ENCODE measurements at places on chromosomes 5 and 9.

GRCh38 chr9:92669527-92669889 lies 423 bp downstream of the IPPK start:
- peak; percentile 15 for DNase-seq

DNA sequence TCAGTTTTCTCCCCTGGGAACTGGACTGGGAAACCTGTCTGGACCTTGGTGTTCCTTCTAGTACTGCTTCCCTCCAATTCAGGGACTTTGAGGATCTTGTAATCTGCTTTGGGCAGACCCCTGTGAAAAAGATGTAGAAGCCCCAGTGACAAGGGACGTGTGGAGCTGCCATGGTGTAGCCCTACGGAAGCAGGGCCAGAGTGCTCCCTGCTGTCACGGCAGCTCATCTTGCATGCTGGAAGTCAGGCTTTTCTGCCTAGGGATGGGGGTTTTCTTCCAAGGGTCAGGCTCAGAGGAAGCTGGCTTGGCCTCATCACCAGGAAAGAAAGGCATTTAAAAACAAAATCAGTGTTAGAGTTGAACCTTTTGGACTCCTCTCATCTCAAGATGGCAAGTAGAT lies 86.4 kb downstream of the AMBP start:
- DNase-seq = no peak

- no peak for DNase-seq
Measured at GRCh38 chr5:157182143-157182757, 1.6 kb downstream of the ITK start.

- DNase-seq = no peak
Measured at GRCh38 chr9:92807031-92807756, 42.6 kb upstream of the BICD2 start.

DNA sequence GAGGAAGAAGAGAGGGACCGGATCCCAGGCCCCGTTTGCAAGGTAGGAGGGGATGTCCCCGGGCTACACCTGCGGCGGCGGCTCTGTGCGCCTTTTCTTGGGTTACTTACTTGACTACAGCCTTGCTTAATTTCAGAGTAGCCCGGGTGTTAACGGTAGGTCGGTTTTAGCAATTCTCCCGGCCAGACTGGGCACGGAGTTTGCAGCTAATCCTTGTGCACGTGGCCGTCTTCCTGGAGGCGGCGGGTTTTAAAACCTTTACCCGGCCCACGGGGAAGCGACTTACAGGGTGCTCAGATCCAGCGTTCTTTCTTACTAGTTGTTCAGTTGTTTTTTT lies 313 bp downstream of the BRIX1 start:
- DNase-seq = no peak

DNA sequence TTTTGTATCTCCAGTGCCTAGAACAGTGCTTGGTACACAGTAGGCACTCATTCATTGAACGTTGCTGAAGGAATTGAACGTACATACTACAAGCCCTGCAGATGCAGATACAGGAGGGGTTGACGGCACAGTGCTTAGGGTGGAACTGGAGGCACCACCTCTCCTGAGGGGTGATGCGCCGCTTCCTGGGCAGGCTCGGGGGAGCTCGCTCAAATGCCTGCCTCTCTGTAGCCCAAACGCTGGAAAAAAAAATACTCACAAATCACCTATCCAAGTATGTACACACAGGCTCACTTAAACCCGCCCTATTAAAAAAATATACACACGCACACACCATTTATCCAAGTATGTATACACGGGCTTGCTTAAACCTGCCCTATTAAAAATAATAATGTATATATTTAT lies 536 bp upstream of the COMMD10 start:
- DNase-seq = no peak

- no peak for DNase-seq
Measured at GRCh38 chr5:128007939-128008338, 75.6 kb upstream of the SLC12A2 start.

- DNase-seq = no peak
Measured at GRCh38 chr5:61342071-61342501, 10.0 kb downstream of the ZSWIM6 start.

- DNase-seq = no peak
Measured at GRCh38 chr9:73527521-73527920, 375.9 kb downstream of the ANXA1 start.

GRCh38 chr9:128669786-128670185 lies 13.1 kb upstream of the DYNC2I2 start:
- DNase-seq = no peak

DNA sequence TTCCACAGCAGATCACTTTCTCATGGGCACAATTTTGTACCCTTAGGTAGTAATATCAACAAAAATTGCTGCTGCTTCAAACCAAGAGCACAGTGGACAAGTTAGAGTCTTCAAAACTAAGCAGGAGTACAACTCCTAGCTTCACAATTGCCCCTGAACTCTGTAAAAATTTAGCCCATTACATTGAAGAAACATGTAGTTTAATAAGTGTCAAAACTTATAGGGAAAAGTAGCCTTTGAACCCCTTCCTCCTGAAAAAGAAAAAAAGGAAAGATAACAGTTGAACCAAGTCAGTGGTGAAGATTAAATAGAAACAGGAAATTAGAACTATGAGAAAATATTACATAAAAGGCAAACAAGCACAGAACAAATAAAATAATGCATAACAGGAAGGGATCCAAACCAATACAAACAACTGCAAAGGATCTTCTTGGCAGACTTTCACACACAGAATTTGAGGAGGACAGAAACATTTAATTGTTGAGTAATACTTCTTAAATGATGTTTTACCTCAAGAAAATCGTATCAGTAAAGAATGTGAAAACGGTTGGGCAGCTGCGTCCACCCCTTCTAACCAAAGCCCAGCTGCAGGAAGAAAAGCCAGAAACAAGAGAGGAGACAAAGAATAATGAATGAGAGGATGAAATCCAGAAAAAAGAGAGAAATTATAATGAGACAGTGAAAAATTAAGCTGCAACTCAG lies 636.0 kb downstream of the NR2F1-AS1 start:
- no peak for DNase-seq

GRCh38 chr5:158647264-158647663 lies 452.5 kb downstream of the EBF1 start:
- no peak for DNase-seq

DNA sequence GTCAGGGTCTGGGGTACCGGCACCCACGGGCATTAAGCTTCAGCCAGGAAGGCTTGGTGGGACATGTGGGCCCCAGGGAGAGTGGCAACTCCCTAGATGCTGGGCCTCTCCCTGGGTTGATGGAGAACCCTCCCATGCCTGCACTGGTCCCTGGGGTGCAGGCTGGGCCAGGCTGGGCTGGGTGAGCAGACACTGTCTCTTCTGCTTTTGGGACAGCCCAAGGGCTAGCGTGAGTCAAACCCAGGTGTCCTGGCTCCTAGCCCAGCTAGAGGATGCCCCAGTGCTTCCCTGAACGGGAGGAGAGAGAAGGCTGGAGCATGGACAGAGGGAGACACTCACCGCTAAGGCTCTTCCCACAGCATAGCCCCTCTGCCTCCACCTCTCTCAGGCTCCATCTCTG lies 5.7 kb upstream of the AQP7 start:
- DNase-seq = no peak

DNA sequence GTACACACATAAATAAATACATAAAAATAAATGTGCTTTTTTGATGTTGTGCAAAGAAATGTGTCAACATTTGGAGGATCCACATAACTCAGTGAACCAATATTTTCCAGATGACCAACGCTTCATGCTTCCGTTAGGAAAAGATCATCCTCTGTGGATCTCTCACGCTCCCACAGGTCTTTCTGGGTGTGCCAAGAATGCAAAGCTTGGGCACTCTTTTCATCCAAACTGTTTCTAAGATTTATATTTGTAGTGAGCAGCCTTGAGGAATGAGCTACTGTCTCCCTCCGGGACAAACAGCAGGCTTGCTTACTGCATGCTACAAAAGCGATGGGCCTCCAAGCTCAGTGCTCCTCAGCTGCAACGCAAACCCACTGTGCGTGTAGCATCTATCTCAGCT lies 46.2 kb upstream of the RUFY1 start:
- no peak for DNase-seq

GRCh38 chr5:148866024-148866423 lies 39.6 kb downstream of the ADRB2 start:
- DNase-seq = no peak

- DNase-seq = no peak
Measured at GRCh38 chr5:177371120-177372033, 12.9 kb upstream of the SLC34A1 start.

- DNase-seq = no peak
Measured at GRCh38 chr9:37792122-37792521, 7.3 kb upstream of the EXOSC3 start.

- DNase-seq = no peak
Measured at GRCh38 chr5:132059043-132059695, 1.3 kb upstream of the IL3 start.

GRCh38 chr9:81669866-81670265 lies 19.5 kb downstream of the TLE1 start:
- no peak for DNase-seq

- no peak for DNase-seq
Measured at GRCh38 chr5:76608833-76609232, 14.4 kb downstream of the F2RL2 start.

DNA sequence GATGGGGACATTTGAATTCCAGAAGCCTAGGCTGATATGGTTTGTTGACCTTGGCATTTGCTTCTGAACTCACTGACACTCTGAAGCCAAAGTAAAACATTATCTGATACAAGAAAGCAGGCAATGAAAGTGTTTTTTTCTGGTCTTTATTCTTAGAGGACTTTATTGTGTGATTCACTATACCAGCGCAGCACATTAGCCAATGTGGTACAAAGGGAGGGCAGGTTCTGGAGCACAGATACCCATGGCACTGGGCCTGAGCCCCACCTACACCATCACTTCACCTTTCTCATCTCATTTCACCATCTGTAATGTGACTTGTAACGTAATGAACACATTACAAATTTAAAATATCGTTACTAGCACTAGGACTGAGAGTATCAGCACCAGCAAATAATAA lies 89.7 kb upstream of the ZNF366 start:
- DNase-seq = no peak

GRCh38 chr5:32013658-32014057 lies 160.5 kb downstream of the GOLPH3 start:
- DNase-seq = no peak

- DNase-seq = no peak
Measured at GRCh38 chr5:71838286-71838685, 119.2 kb downstream of the CARTPT start.

GRCh38 chr5:113118765-113119164 lies 142.2 kb downstream of the DCP2 start:
- DNase-seq = no peak

GRCh38 chr9:113675475-113675941 lies 200.6 kb upstream of the ZNF618 start:
- no peak for DNase-seq

GRCh38 chr9:14271093-14271673 lies 42.8 kb downstream of the NFIB start:
- no peak for DNase-seq

DNA sequence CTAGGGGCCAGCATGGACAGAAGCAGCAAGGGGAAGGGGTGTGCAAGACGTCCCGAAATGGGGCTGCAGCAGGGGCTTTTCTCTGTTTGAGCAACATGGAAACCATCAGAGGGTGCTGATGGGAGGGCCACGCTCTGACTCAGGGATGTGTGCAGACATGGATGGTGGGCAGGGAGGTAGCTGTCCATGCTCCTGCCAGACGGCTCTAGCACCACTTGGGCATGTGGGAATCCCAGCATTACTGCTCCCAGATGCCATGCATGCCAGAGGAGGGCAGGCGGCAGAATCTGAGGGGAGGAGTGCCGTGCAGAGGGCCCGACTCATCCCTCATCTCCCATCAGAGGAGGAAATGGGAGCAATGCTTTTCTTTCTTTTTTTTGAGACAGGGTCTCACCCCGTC lies 45.6 kb upstream of the SLC25A51 start:
- DNase-seq = no peak

DNA sequence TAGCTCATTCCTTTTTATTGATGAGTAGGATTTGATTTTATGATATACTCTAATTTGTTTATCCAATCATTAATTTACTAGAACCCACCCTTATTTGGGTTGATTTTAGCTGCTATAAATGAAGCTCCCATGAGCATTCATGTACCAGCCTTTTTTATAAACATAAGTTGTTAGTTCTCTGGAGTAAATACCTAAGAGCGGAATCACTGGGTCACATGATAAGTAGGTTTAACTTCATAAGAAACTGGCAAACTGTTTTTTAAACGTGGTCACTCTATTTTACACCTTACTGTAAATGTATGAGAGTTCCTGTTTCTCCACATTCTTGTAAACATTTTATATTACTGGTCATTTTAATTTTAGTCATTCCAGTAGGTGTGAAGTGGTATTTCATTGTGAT lies 364.6 kb downstream of the NPR3 start:
- DNase-seq = no peak

DNA sequence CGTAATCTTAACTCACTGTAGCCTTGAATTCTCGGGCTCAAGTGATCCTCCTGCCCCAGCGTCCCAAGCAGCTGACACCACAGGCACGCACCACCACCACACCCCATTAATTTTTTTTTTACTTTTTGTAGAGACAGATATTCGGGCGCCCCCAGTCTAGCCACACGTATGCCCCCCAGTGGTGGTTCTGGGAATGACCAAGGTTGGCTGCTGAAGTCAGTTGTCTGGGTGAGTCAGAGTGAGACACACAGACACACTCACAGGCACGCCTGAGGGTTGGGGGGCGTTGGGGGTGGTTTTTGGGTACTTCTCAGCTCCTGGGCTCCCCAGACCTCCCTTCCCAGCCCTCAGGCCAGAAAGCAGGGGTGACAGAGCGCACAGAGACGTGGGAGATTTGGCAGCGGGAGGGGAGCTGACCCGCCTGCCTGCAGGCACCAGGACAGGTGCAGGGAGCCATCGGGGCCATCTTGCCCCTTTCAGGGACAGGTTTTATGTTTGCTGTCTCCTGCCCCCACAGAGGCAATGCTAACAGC lies 4.2 kb upstream of the ENTPD8 start:
- peak; percentile 71 for DNase-seq

GRCh38 chr5:36365896-36366295 lies 64.2 kb upstream of the RANBP3L start:
- DNase-seq = no peak

DNA sequence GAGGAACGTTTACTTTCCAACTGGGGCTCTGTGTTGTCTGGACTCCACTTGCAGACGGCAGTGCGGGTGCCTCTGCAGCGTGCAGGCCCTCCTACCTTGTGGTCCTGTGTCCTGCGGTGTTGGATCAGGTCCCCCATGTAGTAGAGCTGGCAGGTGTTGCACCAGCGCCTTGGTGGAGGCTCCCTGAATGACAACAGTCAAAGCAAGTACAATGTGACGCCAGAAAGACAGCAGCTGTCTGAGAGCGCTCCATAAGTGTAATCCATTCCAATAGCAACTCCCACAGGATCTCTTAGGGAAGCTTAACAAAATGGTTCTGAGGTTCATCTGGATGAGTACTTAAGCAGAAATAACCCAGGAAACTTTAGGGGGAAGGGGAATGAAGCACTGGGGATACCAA lies 9.9 kb downstream of the BBLN start:
- no peak for DNase-seq

- peak; percentile 6 for DNase-seq
Measured at GRCh38 chr9:100011062-100011681, 87.6 kb downstream of the ERP44 start.

DNA sequence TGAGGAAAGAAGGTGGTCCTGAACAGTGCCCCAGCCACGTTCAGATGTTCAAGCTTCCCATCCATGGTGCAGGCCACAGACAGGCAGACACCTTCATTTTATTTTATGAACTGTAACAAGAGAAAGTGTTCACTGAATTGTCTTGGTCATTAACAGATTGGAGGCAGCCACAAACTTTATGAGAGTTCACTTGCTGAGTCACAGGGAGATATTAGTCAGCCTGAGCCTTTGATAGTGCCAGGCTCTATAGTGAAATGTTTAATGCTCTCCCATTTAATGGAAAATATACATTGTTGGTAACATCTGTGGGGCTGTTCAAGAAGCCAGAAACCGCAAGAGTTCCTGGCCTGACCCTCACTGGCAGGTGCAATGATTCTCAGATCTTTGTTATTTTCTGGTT lies 237.0 kb downstream of the TENT4A start:
- no peak for DNase-seq
